ENCODE measurements at places on chromosomes 13 and 19.

- no peak for DNase-seq
Observed at GRCh38 chr13:102845289-102845629, 573 bp upstream of the ERCC5 start.

- no peak for DNase-seq
Observed at GRCh38 chr13:30156826-30157615, 150.3 kb downstream of the KATNAL1 start.

DNA sequence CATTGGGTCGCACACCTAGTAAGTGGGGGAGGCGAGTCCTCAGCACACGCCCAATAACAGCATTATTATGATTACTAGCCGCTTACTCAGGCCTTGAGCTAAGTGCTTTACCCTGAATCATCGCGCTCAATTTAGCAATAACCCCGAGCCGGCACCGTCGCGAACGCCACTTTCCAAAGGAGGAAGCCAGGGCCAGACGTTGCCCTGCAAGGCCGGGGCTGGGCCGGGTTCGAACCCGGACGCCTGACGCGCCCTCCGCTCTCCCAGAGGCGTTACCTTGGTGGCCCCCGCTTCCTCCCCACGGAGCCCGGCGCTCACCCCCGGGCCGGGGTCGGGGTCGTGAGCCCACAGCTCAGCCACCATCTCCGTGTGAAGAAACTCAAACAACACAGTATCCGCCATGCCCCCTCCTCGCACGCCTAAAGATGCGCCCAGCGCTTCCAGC, at the start of gene TRAPPC6A:
Gene TRAPPC6A, minus strand, starts transcription at position 421 of the 445 bp plus-strand sequence. Its CDS starts 19 bp downstream, at position 402.
- DNase-seq, result no peak

DNA sequence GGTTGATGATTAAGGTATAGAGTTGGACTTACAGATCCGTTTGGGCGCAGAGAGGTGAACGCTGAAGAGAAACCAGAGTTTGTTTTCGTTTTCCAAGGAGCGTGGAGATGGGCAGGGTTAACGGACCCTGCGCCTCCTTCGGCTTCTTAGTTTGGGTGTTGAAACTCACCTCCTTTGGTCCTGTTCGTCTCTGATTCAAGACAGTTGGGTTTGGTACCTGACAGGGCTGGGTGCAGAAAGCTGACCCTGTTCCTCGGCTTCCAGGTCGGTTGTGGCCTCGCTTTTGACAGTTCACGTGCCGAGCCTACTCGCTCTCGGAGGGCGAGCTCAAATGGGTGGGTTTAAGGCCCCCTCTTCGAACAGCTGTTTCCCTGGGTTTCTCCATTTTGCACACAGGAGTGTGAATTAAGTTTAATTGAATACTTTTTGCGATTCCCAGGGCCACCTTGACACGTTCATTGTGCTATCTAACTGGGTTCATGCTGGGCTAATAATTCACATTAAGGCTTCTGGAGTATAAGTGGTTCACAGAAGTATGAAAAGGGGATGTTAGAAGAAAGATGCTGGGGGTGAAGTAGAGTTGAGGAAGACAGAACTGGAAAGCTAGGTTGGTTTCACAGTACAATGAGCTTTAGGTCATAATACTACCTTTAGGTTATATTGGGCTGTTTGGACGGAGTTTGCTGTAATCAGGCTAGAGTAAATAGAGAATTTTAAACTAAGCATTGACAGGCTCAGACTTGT, 638 bp downstream of the USPL1 start:
- DNase-seq, result no peak

- no peak for DNase-seq
Observed at GRCh38 chr19:4358709-4359626, 15.6 kb downstream of the MPND start.

- no peak for DNase-seq
Observed at GRCh38 chr19:47226426-47227351, 4.3 kb downstream of the BBC3 start.

DNA sequence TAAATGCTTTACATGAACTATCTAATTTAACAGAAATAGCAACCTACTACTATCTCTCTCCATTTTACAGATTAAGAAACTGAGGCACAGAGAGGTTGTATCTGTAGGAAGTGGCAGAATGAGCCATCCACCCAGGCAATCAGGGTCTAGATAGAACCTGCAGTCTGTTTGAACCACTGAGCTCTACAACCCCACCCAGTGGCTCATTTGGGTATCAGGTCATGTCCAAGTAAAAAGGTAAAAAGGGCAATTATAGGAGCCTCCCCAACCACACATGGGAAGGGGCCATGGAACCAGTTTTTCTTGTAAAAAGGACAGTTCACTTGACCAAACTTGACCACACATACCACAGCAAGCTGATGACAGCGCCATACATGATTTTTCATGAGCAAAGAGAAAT, 92.9 kb upstream of the SGCG start:
- no peak for DNase-seq

DNA sequence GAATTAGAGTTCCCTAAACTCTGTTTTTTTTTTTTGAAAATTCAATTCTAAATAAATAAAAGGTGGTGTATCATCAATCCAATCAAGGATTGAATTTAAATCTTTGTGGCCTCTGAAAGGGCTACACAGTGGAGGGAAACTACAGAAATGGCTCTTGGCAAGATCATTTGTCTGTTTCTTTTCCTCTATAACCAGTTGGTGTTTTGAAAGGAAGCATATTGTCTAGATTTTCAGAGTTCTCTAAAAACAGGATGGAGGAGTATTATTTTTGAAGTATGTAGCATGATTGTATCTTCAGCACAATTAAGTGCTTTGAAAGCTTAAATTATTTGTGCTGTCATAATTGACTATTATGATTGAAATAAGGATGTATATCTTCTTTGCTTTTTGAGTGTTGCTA, 29.8 kb downstream of the WASF3 start:
- DNase-seq, result no peak

GRCh38 chr13:113579686-113580085, 4.9 kb upstream of the TFDP1 start:
- DNase-seq, result no peak

DNA sequence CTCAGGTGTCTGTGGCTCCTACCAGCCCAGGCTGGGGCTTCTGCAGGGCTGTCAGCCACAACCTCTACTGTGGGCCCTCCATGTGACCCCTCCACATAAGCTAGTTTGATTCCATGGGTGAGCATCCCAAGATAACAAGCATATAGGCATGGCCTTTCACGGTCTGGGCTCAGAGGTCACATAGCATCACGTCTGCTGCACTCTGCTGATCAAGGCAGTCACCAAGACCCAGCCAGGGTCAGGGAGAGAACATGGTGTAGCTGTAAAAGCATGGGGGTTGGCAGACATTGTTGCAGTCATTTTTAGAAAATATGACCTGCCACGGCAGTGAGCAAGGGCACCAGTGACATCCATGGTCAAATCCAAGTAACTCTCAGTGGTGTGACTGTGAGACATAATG, 698.8 kb downstream of the UQCRFS1 start:
- no peak for DNase-seq

DNA sequence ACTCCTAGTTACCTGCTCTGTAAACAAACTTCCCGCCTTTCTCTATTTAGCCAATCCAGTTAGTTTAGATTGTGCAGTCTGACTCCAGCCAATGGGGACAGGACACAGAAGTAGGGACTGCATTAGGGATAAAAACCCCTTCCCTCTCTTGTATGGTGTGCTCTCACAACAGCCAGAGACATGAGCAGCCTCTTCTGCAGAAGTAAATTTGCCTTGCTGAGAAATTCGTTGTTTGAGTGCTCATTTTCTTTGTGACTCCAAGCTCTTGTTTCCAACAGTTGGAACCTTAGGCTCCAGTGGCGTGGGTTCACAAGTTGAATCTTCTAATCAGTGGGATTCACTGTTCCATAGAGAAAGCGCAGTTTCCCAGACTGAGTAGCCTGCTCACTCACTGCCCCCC, 66.1 kb downstream of the ZNF93 start:
- no peak for DNase-seq

DNA sequence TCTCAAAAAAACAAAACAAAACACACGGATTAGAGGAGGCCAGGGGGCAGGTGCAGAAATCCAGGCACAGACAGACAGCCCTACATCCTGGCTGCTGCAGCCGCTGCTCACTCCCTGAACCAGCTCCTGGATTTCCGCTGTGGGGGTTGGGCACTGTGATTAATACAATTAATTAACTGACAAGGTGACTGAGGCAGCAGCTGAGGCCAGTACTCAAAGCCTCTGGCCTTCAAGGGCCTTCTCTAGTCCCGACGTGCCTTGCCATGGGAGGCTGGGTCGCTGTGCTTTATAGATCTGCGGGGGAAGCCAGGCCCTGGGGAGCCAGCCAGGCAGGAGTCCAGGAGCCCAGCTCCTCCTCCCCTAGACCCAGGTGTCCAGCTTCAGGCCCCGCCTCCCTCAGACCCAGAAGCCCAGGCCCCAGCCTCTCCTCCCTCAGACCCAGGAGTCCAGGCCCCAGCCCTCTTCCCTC, 4.6 kb downstream of the NECTIN2 start:
- no peak for DNase-seq

DNA sequence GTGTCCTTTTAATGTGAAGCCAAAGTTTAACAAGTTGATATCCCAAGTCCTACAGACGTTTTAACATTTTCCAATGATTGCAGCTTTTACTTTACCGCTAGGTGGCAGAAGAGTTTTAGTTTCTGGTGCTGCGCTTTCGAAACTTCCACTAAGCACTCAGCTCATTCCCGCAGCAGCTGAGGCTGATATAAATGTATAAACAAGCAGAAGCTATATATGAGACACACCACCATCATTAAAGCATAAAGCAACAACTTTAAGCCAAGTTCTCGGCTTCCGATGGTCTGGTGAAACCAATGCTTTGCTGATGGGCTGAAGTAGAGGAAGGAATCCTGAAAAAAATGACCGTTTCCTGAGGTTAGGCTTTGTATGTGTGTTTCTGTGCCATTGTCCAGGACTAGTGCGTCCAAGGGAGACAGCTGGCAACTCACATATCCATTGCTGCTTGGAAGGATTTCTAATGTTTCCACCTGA, 753.9 kb downstream of the OLFM4 start:
- DNase-seq, result no peak

- no peak for DNase-seq
Observed at GRCh38 chr13:25927932-25928331, 123.9 kb downstream of the SHISA2 start.
